ENCODE measurements at places on chromosomes 7 and 10.

DNA sequence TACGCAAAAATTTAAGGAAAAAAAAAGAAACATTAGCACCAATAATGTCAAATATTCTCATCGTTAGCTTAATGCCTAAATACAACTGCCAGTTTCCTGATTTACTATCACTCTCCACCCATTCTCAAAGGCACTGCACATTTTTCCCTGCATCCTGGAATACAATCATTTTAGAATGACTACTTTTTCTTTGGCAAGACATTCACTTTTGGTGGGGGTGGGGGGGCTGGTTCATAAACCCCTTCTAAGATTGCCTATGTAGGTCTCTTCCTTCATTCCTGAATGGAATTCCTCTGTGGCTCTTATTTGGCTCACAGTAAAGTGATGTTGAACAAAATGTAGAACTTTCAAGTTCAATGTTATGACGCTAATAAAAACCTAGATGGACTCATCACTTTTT, 74.3 kb downstream of the RNLS start:
- no peak for DNase-seq

- DNase-seq, result no peak
Observed at GRCh38 chr10:122132331-122132755, 138.8 kb upstream of the BTBD16 start.

GRCh38 chr7:16098585-16099179, 322.7 kb downstream of the CRPPA start:
- no peak for DNase-seq

DNA sequence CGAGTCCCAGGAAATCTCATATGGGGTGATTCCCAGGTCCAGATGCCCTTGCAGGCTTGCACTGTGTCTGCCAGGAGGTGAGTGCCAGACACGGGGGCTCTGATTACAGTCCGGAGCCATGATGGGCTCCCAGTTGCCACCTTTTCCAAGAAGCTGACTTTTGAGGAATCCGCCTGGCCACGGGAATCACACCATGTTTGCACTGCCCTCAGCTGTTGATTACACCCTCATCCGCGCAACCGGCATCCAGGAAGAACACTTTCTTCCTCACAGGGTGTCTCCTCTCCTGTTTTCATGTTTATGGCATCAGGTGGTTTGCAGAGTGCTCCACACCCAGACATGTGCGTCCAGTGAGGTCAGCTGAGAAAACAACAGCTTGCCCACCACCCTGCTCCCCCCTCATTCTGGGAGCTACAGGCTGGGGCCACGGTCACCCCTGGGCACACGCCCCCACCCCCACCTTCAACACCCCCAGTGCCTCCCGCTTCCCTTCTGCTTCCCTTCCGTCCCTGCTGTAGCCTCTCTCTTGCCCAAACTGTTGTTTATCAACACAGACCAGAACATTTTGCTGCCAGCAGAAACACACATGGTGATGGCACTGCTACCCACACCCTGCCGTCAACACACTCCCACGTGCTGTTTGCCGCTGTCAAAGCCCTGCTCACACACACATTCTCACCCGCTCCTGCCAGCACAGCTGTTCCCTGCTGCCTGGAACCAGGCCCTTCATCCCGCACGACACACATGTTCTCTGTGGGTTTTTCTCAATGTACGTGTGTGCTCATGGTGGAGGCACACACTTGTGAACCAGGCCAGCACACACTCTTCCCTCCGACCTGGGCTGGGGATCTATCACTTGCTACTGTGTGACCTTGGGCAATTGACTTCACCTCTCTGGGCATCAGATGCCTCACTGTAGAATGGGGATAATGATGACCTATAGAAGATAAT, 35.8 kb downstream of the DDIT4 start:
- DNase-seq, result no peak

DNA sequence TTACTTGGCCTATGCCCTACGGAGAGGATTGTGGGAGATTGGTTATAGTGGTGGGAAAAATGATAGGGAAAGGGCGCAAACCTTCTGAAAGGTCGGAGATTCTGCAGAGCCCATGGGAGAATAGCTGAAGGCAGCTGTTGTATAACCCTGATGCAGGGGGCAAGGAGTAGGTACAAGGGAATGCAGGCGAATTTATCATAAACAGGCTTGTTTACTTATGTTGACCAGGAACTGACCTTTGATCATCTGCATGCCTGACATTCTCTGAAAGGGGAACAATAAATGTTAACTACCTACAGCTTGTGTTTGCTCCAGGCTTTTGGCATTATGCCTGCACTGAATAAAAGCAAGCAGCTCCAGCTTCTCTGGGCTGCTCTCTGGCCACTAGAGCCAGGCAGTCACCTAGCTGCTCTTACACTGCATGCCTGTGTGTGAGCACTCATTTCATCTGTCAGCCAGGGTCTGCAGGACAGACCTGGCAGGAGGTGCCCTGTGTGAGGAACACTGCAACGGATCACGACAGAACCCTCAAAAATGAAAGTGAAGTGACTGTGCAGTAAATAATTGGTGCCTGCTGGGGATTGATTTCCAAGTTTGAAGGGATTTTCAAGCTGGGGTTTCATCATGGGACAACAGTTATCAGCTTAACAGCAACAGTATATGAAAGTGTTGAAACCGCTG, 31.1 kb upstream of the ABCA13 start:
- DNase-seq, result no peak

DNA sequence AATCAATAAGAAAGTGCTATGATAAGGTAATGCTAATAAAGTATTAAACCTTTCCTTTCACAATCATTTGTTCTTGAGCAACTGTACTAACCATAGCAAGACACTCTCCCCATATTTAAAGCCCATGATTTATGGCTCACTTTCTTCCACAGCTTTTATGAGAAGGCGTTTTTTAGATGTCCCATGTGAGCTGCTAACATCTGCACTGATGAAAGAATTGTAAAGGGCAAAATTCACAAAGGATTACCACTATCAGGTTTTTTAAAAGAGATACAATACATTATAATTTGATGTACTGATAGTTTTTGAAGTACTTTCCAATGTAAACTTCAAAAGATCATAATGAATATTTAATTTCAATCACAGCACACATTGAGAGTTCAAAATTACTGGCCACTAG, 75.7 kb downstream of the RNLS start:
- no peak for DNase-seq

DNA sequence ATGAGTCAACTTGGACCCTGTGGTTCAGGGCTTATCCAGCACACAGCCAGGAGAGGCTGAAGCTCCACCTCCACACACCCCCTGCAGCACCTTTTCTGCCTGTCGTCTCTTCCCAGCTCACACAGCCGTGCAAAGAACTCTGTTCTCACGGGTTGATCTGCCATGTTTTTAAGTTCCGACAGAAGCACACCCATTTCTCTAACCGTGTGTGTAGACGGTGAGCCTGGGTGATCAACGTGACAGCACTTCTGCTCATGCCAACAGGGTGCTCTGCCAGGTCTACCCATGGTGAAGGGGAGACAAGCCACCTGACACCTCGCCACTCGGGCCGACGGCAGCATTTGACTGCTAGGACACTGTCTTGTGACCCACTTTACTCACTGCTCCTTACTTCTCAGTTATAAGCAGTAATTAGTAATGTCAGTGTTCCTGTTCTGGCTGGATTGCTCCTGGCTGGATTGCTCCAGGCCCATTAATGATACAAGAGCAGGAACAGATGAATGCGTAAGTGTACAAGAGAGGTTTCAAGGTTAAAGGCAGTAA, 90.5 kb downstream of the RNF216 start:
- DNase-seq, result peak; percentile 47

GRCh38 chr10:34341473-34341872, 473.6 kb downstream of the PARD3 start:
- DNase-seq, result no peak

DNA sequence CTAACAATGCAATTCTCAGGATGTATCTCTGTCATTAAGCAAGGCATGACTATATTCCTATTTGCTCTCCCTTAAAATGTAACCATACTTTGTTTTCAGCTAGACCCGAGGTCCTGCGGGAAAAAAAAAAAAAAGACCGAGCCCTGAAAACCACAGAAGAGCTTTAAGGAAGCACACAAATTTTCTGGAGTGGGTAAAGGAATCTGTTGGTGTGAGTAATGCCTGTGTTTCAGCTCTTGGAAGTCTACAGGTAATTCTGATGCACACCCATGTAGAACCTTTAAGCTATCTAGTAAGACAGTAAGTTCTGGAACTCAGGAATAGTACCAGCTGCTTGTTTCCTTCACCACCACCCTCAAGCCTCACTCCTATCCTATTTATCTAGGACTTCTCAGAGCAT, 351.1 kb downstream of the PARD3 start:
- DNase-seq, result no peak

DNA sequence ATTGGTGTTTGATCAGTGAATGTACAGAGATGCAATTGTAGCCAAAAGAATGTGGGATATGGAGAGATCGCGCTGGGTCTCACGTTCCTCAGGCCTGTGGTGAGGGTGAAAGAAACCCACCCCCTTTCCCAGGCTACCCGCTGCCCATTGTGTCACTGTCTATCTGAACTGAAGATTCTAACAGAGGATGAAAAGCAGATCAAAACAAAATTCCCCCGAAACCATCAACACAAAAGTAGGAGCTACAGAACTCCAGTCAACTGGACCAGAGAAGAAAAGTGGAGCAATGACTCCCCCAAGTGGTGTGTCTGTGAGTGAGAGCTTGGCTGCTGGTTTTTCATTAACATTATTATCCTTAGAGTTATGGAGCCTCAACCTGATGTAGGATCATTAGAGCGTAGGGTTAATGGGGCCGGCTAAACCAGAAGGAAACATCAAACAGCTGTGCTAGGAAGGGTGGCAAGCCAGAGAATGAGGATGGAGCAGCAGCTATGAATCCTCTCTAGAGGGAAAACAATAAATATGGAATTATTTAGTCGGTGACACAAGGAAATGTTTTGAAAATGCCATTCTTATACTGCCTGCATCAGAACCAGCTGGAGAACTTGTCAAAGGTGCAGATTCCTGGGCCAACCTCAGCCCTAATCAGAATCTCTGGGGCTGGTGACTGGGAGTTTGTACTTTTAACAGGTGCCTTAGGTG, 38.3 kb downstream of the AKR1B1 start:
- no peak for DNase-seq

- DNase-seq, result no peak
Observed at GRCh38 chr7:65746398-65746669, 126.5 kb upstream of the VKORC1L1 start.

DNA sequence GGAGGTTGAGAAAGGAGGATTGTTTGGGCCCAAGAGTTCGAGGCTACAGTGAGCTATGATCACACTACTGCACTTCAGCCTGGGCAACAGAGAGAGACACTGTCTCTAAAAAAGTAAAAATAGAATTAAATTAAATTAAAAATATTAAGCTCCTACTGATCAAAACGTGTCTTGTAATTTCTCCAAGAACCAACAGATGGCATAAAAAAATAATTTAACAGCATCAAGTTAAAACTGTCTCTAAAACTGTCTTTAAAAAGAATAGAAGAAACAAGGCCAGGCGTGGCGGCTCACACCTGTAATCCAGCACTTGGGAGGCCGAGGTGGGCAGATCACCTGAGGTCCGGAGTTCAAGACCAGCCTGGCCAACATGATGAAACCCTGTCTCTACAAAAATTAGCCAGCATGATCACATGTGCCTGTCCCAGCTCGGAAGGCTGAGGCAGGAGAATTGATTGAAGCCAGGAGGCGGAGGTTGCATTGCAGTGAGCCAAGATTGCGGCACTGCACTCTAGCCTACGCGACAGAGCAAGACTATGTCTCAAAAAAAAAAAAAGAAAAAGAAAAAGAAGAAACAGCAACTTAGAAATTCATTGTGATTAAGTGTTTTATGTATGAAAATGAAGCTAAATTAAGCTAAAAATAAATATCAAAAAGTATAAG, 24.5 kb downstream of the MTPAP start:
- DNase-seq, result no peak

DNA sequence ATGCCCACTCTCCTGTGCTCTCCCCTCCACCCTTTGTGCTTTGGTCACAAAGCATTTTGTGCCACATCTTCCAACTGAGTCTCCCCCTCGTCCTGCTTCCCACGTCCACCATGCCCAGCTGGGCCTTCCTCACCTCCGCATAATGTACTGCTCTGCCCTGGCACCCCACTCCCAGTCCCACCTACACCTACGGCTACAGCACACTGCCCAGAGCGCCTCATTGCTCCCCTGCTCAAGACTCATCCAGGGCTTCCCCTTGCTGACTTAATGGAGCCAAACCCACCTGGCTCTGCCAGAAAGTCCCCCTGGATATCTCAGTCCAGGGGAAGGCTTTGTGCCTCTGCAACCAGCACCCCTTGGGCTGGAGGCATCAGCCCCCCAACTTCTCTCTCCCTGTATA, 299.2 kb upstream of the ZMIZ1 start:
- DNase-seq, result no peak

GRCh38 chr10:26177341-26177740, 39.2 kb upstream of the GAD2 start:
- DNase-seq, result no peak

DNA sequence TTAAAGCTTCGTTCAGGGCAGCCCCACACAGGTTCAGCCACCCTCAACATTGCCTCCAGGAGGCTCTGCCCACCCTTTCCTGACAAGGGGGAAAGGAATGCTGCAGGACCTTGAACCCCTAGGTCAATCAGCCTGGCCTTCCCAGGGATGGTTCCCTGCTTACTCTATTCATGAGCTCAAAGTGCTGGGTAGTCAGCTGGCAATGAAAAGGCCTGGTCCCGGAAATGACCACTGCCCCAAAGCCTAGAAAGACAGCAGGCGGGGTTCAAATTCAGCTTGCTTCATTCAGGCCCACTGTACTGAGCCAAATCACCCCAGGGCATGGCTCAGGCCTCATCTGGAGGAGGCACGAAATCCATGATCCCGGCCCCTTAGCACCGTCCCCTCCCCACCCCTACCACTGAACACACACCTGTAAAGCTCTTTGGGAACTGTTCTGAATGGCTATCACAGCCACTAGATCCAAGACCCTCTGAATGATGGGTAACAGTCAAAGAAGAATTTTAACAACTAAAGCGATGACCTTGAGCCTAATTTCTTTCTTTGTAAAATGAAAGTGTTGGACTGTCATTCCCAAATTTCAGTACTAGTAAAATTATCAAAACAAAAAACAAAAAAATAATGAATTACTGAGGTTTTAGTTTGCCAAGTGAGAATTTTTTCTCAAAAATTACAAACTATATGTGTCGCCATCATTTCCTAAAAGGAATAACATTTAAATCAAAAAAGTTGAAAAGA, 1.0 kb downstream of the URGCP start:
- DNase-seq, result no peak

GRCh38 chr7:23276376-23276775, 22.8 kb upstream of the MALSU1 start:
- no peak for DNase-seq

GRCh38 chr10:117980216-117980615, 66.5 kb downstream of the RAB11FIP2 start:
- no peak for DNase-seq

- DNase-seq, result no peak
Observed at GRCh38 chr10:45034301-45034700, 33.6 kb downstream of the ZNF22 start.

- no peak for DNase-seq
Observed at GRCh38 chr10:50592961-50593418, 30.8 kb downstream of the SGMS1 start.
